Hindlimb muscle (tissue), 1 donor: ENCODE measurements at places on chromosomes 7 and 10. TPM values are rescaled to one million over a fixed set of nuclear protein-coding genes. Genes with fewer than 3 reads are reported as not detected.

GRCh38 chr10:89535171-89536012, at the start of gene SLC16A12:
Gene SLC16A12, minus strand, starts transcription at chr10:89535594. Its CDS starts 73,016 bp downstream, at chr10:89462578.
- DNase-seq: peak; percentile 54

GRCh38 chr7:123367484-123368122, 166.8 kb downstream of the IQUB start:
- no peak for DNase-seq

DNA sequence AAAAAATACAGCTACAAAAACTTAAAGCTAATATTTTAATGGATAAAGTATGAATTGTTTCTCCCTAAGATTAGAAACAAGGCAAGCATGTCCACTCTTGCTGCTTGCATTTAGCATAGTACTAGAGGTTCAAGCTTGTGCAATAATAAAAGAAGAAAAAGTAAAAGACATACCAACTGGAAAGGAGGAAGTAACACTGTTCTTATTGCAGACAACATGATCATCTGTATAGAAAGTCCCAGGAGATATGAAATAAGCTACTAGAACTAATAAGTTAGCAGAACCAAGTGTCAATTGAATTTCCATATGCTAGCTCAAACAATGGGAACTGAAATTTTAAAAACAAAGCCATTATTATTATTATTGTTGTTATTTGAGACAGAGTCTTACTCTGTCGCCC, 20.0 kb upstream of the RABGEF1 start:
- no peak for DNase-seq

DNA sequence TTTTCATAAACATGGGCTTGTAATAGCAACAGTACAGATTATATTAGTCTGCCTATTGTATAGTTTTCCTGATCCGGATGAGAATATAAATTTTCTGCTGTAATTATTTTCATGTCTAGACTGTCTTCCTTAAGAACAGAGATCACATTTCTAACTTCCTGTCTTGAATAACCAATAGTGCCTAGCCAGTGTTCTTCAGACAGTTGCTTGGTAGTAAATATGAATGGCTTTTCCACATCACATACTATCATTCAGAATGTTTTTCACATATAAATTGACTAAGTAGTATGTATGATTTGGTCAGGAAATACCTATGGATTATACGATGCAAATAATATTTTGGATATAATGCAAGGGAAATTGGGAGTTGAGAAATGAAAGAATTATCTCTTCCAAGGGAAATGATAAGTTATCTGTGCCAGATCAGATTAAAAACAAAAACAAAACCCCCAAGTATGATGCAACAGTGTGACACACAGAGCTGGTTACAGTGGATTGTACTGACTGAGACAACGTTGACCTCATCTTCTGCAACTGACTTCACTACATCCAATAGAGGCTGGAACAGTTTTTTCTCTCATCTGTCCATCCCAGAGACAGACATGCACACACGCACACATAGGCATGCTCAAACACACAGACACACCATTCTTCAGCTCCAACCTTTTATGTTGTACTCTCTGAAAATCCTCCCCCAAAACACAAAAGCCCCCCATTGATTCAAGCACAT, 16.4 kb downstream of the ITGA8 start:
- DNase-seq: no peak

Gene PCLO
- polyA plus RNA-seq: 0.28 TPM

Gene PIP
- polyA plus RNA-seq: not detected

Gene DENND11
- polyA plus RNA-seq: 7.8 TPM
